Cerebellum (tissue), 4 donors: ENCODE measurements at places on chromosomes 5 and 9. TPM values are rescaled to one million over a fixed set of nuclear protein-coding genes. Genes with fewer than 3 reads are reported as not detected.

The RGMB gene
- 137 TPM for total RNA-seq

The PCDHA1 gene
- total RNA-seq = 7.5 TPM

The PCDHA11 gene
- 27.7 TPM for total RNA-seq

The TPM2 gene
- 10.6 TPM for total RNA-seq

The IL9 gene
- total RNA-seq = not detected

The ANGPTL2 gene
- total RNA-seq = 8.5 TPM

The LSM11 gene
- 61.5 TPM for total RNA-seq

The TAF11L5 gene
- total RNA-seq = not detected

The PCDHGA3 gene
- total RNA-seq = 11.8 TPM

The MYO10 gene
- total RNA-seq = 21.7 TPM

The ZDHHC21 gene
- 68.6 TPM for total RNA-seq

- no peak for DNase-seq
Measured at GRCh38 chr5:33472805-33473409, 32.1 kb downstream of the TARS1 start.

DNA sequence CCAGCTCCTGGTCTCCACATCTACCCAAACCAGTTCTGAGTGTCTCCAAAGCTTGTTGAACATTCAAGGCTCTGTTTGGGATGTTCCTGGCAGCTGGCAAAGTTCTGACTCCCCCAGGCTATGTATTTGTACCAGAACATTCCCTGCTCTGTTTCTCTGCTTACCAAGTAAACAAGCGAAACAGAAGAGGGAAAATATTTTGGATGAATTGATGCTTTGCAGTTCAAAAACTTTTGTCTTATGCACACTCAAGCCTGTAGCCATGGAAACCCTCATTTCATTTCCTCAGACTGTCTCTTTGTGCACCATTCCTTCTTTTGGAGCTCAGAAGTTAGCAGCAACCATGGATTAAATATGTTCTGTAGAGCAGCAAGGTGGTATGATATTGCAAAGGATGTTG lies 145.8 kb downstream of the ACTL7B start:
- no peak for DNase-seq

- DNase-seq = no peak
Measured at GRCh38 chr9:129811967-129812363, 9.0 kb downstream of the TOR1B start.

- no peak for DNase-seq
Measured at GRCh38 chr9:19481121-19481870, 72.5 kb downstream of the ACER2 start.

- DNase-seq = peak; percentile 12
Measured at GRCh38 chr9:83956086-83956435, 24.0 kb downstream of the HNRNPK start.

- no peak for DNase-seq
Measured at GRCh38 chr9:21265421-21266189, 25.8 kb upstream of the IFNA14 start.

GRCh38 chr5:73867345-73868335 lies 241.6 kb downstream of the ARHGEF28 start:
- no peak for DNase-seq

DNA sequence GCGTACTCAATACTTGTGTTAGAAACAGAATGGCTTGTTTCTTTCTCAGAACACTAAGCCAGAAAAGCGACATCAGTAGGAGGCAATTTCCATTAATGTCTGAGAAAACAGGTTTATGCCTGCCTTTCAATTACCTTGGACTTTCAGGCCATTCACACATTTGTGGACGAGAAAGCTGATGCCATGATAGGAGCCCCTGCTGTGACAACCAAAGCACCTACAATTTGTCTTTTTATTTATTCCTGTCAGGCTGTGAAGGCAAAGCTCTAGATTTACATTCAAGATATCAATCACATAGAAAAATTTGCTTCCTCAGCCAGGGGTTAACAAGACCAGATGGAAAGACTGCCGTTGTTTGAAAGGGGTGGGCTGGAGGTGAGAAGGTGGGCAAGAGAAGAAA lies 76.2 kb downstream of the C7 start:
- no peak for DNase-seq

DNA sequence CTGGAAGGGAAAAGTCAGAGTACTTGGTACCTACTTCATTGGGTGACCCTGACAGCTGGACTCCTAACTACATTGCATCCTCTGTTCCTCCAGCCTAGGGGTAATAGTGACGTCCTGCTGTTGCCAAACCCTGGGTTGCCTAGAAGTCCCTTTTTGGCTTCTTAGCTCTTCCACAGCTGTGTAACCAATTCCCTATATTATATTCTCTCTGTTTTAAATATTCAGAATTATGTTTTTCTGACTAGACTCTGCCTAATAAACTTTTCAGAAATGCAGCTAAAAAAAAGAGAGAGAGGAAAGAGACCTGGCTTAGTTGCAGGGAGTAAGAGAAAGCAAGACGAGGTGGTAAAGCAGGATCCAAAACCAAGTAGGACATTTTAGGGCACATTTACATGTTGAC lies 28.4 kb downstream of the MCTP1 start:
- no peak for DNase-seq

GRCh38 chr5:172659570-172659908 lies 18.5 kb downstream of the NEURL1B start:
- DNase-seq = no peak

- peak; percentile 57 for DNase-seq
Measured at GRCh38 chr5:5141625-5142525, 1.7 kb downstream of the ADAMTS16 start.

GRCh38 chr5:128014578-128014977 lies 69.0 kb upstream of the SLC12A2 start:
- DNase-seq = peak; percentile 32

GRCh38 chr5:116462500-116462899 lies 112.1 kb downstream of the SEMA6A start:
- DNase-seq = no peak

- no peak for DNase-seq
Measured at GRCh38 chr5:38716516-38716915, 129.3 kb upstream of the OSMR start.

- DNase-seq = peak; percentile 41
Measured at GRCh38 chr5:58462623-58463230, 2.8 kb upstream of the PLK2 start.
